ENCODE measurements at places on chromosomes 11 and 22.
A peak's percentile ranks its signal among the peaks of the same experiment; 100 is the strongest.

- DNase-seq, result no peak
Observed at GRCh38 chr11:2571598-2572281, 126.9 kb downstream of the KCNQ1 start.

DNA sequence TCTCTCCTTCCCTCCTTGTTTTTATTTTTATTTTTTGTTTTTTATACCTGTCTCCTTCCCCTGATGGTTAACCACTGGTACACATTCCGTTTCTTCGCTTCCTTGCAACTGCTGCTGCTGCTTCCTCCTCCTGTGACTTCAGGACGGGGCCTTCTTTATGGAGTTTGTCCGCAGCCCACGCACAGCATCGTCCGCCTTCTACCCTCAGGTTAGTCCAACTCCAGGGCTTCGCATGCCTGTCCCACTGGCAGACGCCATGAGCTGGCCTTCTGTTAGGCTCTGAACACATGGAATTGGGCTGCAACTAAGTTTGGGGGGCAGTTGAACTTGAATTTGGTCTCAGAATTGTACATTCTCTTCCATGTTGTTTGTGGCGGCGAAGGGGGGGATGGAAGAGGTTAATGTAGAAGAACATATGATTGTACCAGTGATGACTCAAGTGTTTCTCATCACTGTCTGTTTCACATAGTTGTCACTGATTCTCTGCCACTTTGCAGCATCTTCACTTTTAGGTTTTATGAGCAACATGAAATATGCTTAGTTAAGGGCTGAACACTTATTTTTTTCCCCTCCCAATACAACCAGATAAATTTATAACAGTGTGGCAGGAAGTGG, 83.0 kb upstream of the YWHAH start:
- no peak for DNase-seq

GRCh38 chr11:15888556-15889345, 467.6 kb downstream of the SOX6 start:
- no peak for DNase-seq

DNA sequence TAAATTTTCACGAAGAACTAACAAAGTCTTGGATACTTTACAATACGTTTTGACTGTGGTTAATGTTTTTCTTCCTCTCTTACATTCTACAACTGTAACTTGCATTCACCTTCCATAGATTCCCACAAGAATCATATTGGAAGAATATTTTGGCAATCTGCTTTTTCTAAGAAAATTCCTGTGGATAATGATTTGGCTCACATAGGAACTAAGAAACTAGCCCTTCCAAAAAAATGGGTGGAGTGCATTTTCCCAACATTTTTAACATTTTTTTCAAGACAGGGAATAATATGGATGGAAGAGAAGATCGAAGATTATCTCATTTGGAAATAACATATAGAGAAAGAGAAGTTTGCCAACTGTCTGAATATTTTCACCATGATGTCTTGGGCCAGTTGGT, 256.9 kb upstream of the POU2AF2 start:
- no peak for DNase-seq

- DNase-seq, result peak; percentile 22
Observed at GRCh38 chr11:130999992-131000770, 83.9 kb upstream of the SNX19 start.

DNA sequence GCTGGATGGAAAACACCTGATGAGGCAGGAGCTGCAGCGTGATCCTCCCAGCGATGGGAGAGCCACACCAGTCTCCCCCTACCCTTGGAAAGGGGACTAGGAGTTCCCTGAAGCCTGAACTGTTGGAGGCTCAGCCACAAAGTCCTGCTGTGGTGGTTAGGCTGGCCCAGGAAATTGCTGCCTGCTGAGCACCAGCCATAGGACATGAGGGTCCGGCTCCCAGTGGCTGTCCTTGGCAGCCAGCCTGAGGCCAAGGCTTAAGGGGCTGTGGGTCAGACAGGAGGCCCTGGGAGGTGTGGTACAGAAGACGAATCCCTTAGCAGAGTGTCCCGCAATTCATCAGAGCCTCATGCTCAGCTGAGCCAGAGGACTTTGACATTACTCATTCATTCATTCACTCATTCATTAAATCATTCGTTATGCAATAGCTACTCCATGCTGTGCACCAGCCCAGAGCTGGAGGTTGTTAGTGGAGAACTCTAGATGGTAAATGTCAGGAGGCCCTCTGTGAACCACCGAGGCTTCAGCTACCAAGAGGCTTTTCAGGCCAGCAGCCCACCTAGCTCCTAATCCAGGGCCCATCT, 14.4 kb upstream of the SEC14L4 start:
- no peak for DNase-seq

All from mesendoderm (in vitro differentiated cells).